ENCODE measurements at places on chromosomes 3 and 15.

DNA sequence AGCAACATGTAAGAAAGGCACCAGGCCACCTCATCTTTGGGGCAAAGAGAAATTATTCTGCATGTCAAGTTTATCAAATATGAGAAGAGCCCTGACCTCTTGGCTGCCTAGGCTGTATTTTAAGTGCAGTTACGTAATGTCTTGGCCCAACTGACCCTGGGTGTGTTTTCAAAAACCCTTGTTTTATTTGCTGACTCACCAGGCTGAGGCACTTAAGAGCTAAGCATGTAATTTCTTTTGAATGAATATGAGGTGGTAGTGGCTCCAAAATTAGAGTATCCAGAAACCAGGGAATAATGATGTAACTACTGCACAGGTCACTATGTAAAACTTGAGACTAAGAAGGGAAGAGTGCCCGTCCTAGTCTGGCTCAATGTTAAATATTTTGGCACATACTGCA lies 24.3 kb downstream of the PGPEP1L start:
- no peak for DNase-seq

DNA sequence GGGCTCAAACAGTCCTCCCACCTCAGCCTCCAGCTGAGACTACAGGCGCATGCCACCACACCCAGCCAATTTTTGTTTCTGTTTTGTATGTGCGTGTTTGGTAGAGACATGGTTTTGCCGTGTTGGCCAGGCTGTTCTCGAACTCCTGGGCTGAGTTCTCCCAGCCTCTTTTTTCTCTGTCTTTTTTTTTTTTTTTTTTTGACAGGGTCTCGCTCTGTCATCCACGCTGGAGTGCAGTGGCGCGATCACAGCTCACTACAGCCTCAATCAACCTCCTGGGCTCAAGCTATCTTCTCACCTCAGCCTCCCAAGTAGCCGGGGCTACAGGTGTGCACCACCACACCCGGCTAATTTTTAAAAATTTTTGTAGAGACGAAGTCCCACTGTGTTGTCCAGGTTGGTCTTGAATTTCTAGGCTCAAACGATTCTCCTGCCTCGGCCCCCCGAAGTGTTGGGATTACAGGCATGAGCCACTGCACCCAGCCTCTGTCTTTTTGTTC lies 867 bp upstream of the DCAF1 start:
- DNase-seq = no peak

DNA sequence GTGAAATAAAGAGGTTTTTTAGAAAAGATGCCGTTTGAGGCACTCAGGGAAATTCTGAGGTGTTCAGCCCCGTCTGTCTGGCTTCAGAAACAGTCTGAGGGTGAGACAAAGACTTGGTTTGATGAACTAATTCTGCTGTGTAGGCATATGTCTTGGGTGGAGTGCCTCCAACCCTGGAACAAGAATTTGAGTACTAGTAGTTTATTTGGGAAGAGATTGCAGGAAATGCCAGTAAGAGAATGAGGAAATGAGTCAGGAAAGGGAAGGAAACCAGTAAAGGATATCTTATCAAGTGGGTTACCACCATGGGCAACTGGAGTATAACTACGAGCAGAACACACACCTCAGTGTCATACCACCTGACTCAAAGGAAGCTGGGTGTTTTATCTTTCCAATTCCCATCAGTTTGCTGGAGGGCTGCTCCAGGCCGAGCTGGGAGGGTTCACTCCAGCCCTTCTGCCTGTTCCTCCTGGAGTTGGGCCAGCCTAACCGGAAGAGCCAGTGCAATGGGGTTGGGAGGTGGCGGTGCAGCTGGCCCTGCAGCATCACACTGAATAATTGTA lies 75.3 kb downstream of the TGFBR2 start:
- DNase-seq = no peak

GRCh38 chr3:93973131-93974126 lies at the start of gene PROS1:
Gene PROS1, minus strand, starts transcription at chr3:93973896. Its CDS starts 147 bp downstream, at chr3:93973749.
- no peak for DNase-seq

- no peak for DNase-seq
Observed at GRCh38 chr3:81033684-81034083, 727.8 kb downstream of the GBE1 start.
